ENCODE measurements at places on chromosomes 12 and 14.

GRCh38 chr12:77724367-77724957 is 106.2 kb upstream of the NAV3 start:
- peak; percentile 6 for DNase-seq

GRCh38 chr12:26101350-26101734 is 23.5 kb downstream of the BHLHE41 start:
- no peak for DNase-seq

- DNase-seq: no peak
Measured at GRCh38 chr12:3741882-3742672, 10.8 kb downstream of the CRACR2A start.

DNA sequence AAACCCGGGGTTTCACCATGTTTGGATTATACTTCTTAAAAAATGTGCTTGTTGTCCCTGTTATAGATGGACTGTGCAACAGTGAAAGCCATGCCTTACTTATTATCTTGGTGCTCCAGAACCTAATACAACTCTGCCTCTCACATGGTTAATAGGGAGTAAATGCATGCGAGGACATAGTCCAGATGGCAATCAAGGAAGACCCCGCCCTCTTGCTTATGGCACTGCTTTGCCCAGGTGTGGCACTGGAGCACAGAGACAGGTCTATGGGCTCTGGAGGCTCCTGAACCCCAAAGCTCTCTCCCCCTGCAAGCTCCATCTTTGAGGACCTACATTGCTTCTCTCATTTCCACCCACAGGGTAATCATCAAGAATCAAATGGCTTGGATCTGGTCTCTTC is 162.1 kb upstream of the NTF3 start:
- DNase-seq: no peak

GRCh38 chr12:64070454-64070853 is 151.6 kb downstream of the KICS2 start:
- DNase-seq: no peak

- DNase-seq: no peak
Measured at GRCh38 chr14:95530473-95531276, 4.2 kb upstream of the GLRX5 start.

- DNase-seq: peak; percentile 21
Measured at GRCh38 chr12:122368361-122369073, 54.0 kb downstream of the CLIP1 start.

- peak; percentile 35 for DNase-seq
Measured at GRCh38 chr14:69483765-69484443, 624 bp upstream of the PLEKHD1 start.

GRCh38 chr12:50551866-50552265 is 47.1 kb downstream of the DIP2B start:
- DNase-seq: no peak

- no peak for DNase-seq
Measured at GRCh38 chr14:24130717-24131548, 474 bp downstream of the FITM1 start.

DNA sequence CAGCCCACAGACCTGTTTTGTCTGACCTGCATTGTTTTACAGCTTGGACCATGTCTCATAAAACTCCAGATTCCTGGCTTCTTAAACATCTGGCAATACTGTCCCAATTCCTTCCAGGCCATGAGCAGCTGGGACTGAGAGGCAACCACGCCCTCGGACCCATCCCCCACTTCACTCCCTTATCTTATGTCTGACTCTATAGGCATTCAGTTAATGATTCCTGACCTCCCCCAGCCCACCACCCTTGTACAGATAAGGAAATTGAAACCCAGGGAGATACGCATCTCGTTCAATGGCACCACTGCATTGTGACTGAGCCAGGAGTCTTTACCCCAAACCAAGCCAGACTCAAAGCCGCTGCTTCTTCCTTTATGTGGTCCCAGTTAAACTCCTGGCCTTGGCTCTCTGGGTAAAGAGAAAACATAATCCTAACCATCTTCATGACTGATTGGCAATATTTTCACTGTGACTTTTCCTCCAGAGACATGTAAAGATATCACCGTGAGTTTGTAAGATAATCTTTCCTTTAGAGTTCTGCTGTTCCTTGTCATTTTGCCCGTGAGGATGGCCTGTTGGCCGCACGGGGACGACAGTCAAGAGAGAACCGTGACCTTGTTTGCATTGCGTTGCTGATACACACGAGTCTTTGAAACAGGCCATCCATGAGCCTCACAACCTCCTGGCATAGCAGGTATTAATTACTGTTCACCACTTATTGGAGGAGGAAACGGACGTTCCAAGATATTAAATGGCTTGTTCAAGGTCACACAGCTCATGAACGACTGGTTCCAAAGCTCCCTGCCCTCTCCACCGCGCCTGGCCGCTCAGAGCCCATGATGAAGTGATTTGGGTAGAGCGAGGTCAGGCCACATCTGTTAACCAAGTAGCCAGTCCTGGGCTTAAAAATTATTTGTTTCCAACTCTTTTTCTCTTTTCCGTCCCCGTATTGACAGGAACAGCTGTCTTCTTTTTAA is 39.4 kb downstream of the MAP1LC3B2 start:
- DNase-seq: peak; percentile 37

- DNase-seq: peak; percentile 3
Measured at GRCh38 chr12:77946541-77947061, 115.9 kb downstream of the NAV3 start.

GRCh38 chr12:94126067-94126466 is 22.3 kb upstream of the PLXNC1 start:
- no peak for DNase-seq

GRCh38 chr12:11729008-11729407 is 79.5 kb downstream of the ETV6 start:
- no peak for DNase-seq

DNA sequence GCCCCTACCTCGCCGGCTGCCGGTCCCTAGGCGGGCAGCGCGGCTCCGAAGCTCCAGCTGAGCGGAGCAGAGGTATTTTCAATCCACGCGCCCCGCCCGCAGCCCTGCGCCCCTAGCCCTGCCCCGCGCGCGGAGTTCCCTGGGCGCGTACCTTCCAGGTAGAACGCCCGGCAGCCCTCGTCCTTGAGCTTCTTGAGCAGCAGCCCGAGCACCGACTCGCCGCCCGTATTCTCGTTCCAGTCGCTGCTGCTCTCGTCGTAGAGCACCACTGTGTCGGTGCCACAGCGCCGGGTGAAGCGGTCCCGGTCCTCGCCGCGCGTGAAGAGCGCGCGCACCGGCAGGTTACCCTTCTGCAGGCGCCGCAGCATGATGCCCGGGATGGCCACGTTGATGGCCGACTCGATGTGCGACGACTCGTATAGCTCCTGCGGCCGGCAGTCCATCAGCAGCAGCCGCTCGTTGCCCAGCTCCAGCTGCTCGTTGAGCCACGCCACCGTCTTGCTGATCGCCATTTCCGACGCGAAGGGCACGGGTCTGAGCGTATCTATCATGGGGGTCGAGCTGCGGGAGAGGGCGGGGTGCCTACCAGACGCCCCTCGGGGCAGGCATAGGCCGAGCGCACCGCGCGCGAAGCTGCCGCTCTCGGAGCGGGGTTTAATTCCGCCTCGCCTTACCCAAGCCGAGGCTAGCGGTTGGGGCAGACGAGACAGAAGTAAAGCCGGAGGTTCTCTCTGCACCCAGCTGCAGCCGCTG is 636 bp downstream of the DUSP6 start:
- DNase-seq: peak; percentile 15

DNA sequence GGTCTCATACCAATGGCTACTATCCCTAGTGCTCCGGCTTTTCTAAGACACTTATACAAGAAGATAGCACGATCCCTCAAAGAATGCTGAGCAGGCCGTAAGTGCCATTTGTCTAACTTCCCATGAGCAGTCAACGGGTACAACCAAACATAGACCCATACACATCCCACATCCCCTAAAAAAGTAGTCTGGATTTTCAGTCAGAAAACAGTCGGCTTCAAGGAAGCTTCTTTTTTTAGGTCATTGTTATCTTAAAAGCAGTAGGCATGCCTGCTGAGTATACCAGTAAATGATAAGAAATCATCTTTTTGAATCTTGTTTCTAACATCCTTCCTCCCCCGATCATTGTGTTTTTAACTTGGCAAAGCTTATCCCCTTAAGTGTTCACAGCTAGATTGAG is 19.8 kb downstream of the OSBPL8 start:
- DNase-seq: no peak

- no peak for DNase-seq
Measured at GRCh38 chr12:120925740-120926563, 21.8 kb upstream of the SPPL3 start.

DNA sequence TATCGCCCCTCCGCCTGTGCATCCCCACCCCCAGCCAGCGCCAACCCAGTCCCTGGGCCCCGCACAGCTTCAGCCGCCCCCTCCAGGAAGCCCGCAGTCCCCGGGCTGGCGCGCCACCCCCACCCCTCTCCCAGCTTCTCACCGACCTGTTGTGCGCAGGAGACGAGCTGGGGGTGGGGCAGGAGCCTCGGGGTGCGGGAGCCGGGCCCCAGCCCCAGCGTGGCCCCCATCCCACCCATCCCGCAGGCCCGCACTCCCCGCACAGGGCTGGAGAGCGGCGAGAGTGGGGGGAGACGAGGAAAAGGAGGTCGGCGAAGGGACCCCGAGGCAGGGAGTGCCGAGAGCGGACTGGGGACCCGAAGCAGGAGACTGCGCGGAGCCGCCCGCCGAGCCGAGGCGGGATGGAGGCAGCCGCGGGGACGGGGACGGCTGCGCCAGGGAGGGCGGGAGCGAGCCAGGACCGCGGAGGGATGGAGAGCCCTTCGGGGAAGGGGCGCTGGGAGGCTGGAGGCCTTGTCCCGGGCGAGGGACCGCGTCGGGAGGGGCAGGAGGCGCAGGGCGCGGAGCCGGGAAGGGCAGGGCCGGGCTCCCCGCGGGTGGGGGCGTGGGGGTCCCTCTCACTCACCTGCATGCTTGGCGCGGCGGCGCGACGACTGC is 498 bp downstream of the PIANP start:
- peak; percentile 26 for DNase-seq

GRCh38 chr12:49644620-49644994 is 21.2 kb downstream of the PRPF40B start:
- DNase-seq: peak; percentile 94

DNA sequence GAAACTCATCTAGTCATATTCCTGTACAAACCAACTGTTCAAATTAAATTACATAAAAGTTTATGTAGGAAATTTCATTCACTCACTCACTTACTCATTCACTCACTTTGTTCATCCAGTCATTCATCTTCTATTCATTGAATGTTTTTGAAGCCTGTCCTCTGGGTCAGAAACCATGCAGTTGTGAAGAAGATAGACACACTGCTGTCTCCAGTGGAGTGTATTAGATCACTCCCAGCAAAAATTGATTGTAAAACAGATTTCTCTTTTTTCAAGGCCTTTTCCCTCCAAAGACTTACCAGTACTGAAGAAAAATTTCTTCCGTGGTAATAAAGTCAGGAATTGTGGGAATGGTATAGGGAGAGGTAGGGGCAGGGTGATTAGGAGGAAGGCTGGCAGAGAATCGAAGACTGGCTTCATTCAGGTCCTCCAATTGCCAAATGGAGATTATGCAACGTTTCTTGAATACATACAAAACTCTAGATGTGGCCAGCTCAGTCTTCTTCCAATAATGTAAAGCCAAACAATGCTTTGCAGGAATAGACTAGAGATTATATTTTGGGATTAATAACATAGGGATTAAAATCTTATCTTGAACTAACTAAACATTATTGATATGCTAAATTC is 9.1 kb downstream of the LRRK2 start:
- no peak for DNase-seq

- no peak for DNase-seq
Measured at GRCh38 chr12:16155938-16156337, 121.5 kb downstream of the SLC15A5 start.

- peak; percentile 52 for DNase-seq
Measured at GRCh38 chr14:32480337-32480736, 151.2 kb downstream of the AKAP6 start.

- DNase-seq: peak; percentile 7
Measured at GRCh38 chr12:30753751-30754382, 884 bp downstream of the CAPRIN2 start.

DNA sequence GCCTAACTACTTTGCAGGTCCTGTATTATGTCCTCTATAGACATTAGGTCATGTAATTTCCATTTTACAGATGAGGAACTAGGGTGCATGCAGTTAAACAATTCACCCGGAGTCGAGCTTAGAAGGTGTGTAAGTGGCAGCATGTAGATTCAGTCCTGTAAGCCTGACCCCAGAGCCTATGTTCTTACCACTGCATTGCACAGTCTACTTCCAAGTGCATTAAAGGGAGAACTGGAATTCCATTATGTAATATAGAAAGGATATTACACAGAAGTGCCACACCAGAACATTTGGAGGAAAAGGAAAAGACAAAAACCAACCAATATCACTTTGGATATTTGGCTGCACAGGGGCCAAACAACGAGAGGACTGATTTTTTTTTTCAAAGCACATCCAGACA is 1.2 kb downstream of the GLT8D2 start:
- DNase-seq: no peak

GRCh38 chr14:20733684-20734429 is 11.8 kb upstream of the EDDM3A start:
- DNase-seq: no peak

DNA sequence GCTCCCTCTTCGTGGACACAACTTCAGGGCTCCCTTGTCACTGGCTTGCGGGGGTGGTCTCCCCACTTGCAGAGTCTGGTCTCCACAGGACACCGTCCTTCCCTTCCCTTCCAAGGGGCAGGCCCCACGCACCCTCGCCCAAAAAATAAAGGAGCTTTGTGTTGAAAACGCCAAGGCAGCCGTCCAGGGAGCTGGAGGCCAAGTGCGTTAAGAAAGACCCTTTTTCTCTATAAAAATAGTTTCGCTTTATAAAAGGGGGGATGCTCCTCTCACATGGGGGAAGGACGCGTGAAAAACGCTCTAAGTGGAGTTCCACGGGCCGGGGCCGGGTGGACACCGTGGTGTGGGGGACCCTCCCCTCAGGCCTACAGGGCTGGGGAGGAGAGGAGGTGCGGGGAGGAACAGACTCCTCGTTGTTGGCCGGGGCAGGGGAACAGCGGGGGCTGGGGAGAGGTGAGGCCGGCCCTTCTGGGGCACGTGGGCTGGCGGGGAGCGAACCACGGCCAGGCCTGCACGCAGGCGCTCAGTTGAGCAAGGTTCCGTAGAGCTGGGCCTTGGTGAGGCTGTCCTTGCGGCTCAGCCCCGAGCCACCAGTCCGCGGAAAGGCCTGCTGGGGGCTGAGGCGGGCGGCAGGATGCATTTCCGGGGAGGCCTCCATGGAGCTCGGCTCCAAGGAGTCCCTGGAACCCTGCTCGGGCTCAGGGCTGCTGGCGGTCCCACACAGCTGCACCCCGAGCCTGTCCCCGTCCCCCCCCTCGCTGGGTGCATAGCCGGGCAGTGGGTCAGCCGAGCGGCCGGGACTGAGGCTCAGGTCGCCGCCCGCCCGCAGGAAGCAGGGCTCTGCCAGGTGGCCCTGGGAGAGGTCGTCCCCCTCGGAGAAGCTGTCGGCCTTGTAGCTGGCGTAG is 49.5 kb downstream of the BEGAIN start:
- no peak for DNase-seq
